ENCODE measurements at places on chromosomes 11 and 22.
A peak's percentile ranks its signal among the peaks of the same experiment; 100 is the strongest.

GRCh38 chr11:68839054-68839865, 2.5 kb downstream of the CPT1A start:
- peak; percentile 97 for DNase-seq

GRCh38 chr11:130553306-130553705, 104.9 kb downstream of the ADAMTS15 start:
- DNase-seq = peak; percentile 31

GRCh38 chr11:28582506-28582905, 474.3 kb downstream of the METTL15 start:
- no peak for DNase-seq

- no peak for DNase-seq
Observed at GRCh38 chr22:31748490-31748889, 1.4 kb downstream of the PRR14L start.

GRCh38 chr11:26985943-26986342, 8.0 kb upstream of the FIBIN start:
- DNase-seq = no peak

GRCh38 chr11:46612326-46612725, 4.7 kb downstream of the HARBI1 start:
- no peak for DNase-seq

DNA sequence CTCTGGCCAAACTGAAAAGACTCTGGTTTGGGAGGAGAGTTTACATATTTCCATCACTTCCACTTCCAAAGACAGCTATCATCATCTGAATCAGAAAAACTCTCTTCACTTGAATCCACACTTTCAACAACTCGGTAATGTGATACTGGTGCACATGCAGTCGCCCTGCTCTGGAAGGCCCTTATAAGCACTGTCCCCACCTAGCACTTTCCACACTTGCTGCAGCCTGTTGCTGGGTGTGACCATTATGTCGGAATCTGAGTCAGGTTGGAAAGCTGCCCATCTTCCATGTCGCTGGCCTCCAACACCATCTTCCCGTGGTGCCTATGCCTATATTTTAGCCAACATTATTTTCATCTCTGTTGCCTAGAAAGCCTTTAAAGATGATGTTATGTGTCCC, 1.1 kb upstream of the OR10A5 start:
- DNase-seq = no peak

DNA sequence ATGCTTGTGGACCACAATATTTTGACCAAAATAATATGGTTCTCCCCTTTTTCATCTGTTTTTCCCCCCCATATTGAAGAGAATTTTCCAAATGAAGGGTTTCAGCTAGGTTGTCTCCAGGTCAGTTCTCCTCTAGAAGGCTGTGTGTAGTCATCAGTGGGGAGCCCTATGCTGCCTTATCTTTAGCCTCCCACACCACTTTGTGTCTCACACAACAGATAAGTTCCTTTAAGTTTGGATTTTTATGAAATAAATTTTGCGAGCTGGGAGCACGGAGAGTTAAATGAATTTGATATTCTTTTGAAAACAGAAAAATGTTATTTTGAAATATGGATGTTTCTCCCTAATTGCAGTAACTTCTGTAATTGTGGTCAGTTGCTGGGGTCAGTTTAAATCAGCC, 28.9 kb downstream of the PAX6 start:
- DNase-seq = no peak

- DNase-seq = no peak
Observed at GRCh38 chr11:116657842-116658825, 114.7 kb downstream of the BUD13 start.

GRCh38 chr22:35712672-35713071, 5.0 kb upstream of the APOL5 start:
- no peak for DNase-seq

GRCh38 chr11:22879630-22880029, 19.4 kb upstream of the CCDC179 start:
- peak; percentile 29 for DNase-seq

GRCh38 chr11:115197433-115197832, 306.8 kb downstream of the CADM1 start:
- DNase-seq = no peak

- DNase-seq = peak; percentile 49
Observed at GRCh38 chr22:41308054-41308453, 6.7 kb downstream of the ZC3H7B start.

- DNase-seq = no peak
Observed at GRCh38 chr22:44521326-44522074, 23.5 kb upstream of the RTL6 start.

- no peak for DNase-seq
Observed at GRCh38 chr22:29738118-29738815, 18.5 kb downstream of the CABP7 start.

- no peak for DNase-seq
Observed at GRCh38 chr11:36598051-36598450, at the start of gene RAG2. TSS of gene RAG2 (minus strand) at chr11:36598236. CDS start at chr11:36594168, 4,068 bp downstream.

GRCh38 chr22:46963672-46964545, 201.5 kb downstream of the TBC1D22A start:
- DNase-seq = no peak

GRCh38 chr11:128725630-128726319, 31.9 kb downstream of the FLI1 start:
- no peak for DNase-seq

- DNase-seq = no peak
Observed at GRCh38 chr11:11580012-11580411, 41.8 kb downstream of the GALNT18 start.

Data from AG08396 (cell line).